ENCODE measurements at places on chromosomes 3 and 15. TPM values are rescaled to one million over a fixed set of nuclear protein-coding genes. Genes with fewer than 3 reads are reported as not detected.

DNA sequence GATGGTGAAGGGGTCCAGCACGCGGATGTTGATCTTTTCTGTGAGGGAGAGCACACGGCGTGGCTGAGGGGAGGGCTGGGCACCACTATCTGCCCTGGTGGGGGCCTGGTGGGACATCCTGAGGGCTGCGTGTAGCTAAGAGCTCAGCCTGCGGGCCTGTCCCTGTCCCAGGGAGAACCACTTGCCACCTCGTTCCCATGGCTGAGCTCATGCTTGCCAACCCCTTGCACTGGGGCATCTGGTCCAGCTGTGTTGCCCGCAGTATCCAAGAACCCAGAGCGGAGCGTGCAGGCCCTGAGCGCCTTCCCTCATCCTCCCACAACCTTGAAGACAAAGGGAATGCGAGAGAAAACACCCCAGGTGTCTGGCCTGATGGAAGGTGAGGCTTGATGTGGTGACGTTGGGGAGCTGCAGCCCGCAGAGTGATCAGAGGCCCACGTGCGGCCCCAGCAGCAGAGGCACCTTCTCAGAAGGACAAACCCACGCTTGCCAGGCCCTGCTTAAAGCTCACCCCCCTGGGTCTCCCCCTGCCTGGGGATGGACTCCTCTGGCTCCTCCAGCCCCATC lies 28.9 kb downstream of the TKT start:
- no peak for DNase-seq

LYZL4 gene
- not detected for polyA plus RNA-seq

- no peak for DNase-seq
Observed at GRCh38 chr15:61819386-61819785, 240.9 kb downstream of the VPS13C start.

SNURF gene
- polyA plus RNA-seq = 2.7 TPM

ZNF660 gene
- 0.24 TPM for polyA plus RNA-seq

TRIM42 gene
- polyA plus RNA-seq = not detected

DNA sequence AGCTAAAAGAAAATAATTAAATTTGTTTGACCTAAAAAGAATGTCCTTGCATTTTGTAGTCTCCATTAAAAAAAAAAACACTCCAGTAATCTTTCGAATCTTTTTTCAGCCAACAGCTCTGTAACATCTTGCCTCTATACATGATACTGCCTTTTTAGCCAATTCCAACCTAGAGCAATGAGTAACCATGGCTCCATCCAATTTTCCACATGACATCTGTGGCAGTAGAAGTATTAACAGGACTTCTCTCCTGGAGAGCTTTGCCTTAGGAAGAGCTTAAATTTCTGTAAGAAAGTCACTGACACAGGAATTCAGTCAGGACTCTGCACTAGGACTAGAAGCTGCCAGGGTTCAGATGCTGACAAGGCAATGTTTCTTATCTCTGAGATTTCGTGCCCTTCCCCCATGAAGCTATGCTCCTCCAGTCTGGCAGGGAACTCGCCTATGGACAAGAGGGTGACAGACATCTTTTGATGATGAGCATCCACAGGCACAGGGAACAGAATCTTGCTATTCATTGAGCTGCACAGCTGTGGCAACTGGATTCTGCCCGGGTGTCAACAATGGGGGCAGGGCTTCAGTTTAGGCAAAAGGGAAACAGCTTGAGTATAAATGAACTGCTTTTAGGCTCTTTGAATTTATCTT lies 81.8 kb downstream of the ALCAM start:
- no peak for DNase-seq

DNA sequence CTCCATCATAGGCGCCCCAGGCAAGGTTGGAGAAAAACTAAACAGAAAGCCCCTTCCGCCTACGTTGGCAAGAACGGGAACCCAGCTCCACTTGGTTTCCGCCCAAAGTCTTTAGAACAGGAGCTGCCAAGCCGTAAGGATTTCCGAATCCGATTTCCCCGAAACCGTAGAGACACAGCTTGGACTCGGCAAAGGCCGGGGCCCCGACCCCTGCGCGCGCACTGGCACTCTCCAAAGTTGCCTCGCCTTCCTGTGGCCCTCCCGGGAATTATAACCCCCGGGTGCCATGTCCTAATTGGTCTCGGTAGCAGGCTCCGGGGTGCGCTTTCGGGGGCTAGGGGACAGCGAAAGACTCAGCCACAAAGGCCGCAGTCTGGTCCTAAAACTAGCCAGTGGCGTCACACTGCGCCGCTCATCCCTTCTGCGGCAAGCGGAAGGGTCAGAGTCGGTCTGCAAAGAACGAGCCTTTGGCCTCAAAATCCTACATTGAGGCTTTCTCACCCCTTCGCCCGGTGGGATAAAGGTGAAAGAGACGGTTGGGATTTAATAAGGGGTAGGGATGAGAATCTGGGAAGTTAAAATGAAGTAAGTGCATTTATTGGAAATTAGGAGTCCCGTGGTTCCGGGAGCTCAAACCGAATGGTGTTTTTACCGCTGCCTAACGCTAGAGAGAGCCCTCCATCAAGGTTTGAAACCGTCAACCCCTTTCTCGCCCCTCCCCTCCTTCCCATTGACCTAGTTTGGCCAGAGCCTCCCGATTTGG lies 6.8 kb downstream of the BCL6 start:
- peak; percentile 73 for DNase-seq

DNA sequence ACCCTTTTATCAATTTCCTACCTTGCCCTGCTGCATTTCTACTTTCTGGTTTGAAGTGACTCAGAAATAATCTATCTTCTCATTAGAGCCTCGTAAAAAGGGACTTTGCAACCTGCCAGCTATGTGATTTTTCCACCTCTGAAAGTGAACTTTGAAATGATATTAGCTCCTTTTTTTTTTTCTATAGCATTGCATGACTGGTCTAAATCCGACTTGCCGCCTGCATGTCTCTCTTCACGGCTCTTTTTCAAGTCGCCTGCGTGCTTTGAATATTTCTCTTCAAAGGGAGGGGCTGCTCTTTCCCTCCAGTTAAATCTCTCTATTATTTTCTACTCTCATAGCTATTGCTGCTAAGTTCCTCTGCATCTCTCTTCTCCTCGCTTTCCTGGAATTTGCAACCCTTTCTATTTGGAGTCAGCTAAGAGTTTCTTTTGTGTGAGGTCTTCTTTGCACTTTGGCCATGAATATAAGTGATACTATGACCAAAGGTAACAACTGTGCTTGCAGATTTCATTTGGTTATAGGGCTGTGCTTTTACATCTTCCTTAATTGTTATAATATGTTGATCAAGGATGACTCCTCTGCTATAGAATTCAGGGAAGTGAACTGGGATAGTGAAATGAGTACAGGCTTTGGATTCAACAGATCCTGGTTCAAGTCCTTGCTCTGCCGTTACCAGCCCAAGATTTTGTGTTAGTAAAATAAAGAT lies 541.1 kb downstream of the AGBL1 start:
- no peak for DNase-seq

- no peak for DNase-seq
Observed at GRCh38 chr15:38460543-38460942, 6.6 kb downstream of the FAM98B start.

DNA sequence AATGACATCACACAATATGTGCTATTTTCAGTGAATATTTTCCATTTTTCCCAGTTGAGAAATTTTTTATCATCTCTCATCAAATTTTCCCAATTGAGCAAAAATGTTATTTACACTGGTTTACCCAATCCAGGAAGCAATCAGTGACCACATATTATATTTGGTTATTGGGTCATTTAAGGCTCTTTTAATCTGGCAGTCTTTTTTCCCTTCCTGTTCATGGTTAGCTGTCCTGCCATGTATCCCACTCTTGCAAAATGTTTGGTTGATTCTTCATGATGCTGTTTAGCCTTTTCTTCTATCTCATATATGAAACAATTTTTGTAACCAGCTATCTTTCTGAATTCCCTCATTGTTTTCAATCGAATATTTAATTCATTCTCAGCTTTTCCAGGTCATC lies 626.0 kb downstream of the RBMS3 start:
- DNase-seq = no peak

GRCh38 chr3:160665784-160666526 lies 11.0 kb upstream of the ARL14 start:
- no peak for DNase-seq

SLC35G2 gene
- 1.2 TPM for polyA plus RNA-seq

DNA sequence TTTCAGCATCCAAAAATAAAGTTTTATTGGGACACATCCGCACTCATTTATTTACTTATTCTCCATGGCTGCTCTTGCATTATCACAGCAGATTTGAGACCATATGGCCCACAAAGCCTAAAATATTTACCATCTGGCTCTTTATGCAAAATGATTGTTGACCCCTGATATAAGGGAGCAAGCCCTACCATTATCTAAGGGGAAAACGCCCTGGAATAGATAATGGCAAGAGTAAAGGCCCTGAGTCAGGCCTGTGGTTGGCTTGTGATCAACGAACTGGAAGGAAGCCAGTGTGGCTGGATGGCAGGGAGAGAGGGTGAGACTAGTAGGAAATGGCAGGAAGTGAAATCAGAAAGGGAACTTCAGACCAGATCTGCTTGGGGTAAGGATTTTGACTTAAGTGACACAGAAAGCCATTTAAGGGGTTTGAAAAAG lies 24.6 kb upstream of the DMXL2 start:
- no peak for DNase-seq

CSTA gene
- 3.2 TPM for polyA plus RNA-seq

GRCh38 chr3:105343991-105344390 lies 22.7 kb upstream of the ALCAM start:
- DNase-seq = no peak

DNA sequence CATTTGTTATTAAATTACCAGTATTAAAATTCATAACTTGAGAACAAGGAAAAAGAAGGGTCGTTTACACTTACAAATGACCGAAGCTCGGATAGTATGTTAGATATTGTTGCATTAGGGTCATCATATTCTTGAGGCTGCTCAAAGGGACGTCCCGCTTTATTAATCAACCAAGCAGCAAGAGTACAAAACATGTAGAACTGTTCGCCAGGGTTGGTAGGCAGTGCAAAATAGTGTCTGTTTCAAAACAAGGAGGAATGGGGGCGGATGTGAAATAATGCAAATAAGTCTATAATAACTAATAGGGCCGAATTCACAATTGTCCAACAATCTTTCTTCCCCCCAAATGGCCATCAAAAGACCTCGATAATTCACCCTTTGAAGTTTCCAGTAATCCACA lies 2.9 kb downstream of the IFT57 start:
- no peak for DNase-seq

DNA sequence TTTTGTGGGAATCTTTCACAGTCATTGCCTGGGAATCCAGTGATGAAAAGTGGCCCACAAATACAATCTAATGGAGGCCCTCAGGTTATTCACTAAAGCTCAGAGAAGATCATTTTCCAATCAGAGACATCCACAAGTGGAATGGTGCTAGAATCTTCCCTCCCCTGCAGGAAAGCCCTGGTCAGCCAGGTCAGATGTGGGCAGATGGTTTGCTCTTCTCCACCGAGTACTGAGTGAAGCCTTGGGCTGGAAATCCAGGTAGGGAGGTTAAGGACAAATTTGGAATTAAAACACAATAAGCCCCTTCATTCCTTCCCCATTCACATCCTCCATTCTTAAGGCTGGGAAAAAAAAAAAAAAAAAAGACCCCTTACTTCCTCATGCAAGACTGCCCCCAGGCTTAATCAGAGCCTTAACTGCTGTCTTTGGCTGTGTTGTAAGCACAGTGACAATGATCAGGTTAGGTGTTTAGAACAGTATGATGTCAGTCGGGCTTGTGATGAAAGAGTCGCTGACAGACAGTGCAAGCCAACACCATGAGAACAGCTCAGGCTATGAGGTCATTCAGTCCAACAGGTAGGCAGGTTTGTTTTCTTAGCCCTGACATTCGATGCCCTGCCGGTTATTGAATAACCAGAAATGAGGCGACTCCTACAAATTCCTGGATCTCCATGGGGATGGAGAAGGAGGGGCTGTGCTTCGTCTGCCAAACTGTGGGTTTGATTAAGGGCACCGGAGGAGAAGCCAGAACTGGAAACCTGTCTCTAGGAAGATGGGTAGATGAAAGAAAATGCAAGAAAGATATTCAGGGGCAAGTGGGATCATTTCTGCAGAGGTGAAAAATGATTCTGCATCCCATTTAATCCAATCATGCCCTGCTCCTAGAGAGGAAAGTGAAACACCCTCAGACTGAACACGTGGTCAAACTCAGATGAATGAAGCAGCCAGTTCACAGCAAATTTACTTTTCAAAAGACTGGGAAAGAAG lies 23.5 kb upstream of the HES1 start:
- DNase-seq = peak; percentile 51

GRCh38 chr3:116449546-116450350 lies 4.5 kb upstream of the LSAMP start:
- DNase-seq = no peak

All from liver (tissue), 10 donors.